AG08396 (cell line): ENCODE measurements at places on chromosomes 4 and X.

GRCh38 chr4:75028196-75028854 is 95.4 kb downstream of the PARM1 start:
- no peak for DNase-seq

- no peak for DNase-seq
Measured at GRCh38 chr4:26780539-26780938, 80.1 kb upstream of the STIM2 start.

DNA sequence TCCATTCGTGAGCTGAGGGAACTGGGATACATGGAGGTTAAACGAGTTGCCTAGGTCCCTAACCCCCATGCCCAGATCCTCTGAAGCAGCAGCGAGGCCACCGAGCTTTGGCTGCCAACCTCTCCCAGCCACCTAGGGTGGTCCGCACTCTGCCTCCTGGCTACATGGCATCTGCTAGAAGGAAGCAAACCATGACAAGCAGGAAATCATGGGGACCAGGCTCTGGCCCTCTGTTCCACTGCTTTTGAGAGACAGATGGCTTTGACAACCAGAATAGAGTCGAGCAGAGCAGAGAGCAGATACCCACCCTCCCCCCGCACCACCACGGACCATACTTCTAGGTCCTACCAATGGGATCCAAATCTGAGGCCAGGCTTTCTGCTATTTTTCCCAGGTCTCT is 37.5 kb upstream of the NKRF start:
- no peak for DNase-seq

DNA sequence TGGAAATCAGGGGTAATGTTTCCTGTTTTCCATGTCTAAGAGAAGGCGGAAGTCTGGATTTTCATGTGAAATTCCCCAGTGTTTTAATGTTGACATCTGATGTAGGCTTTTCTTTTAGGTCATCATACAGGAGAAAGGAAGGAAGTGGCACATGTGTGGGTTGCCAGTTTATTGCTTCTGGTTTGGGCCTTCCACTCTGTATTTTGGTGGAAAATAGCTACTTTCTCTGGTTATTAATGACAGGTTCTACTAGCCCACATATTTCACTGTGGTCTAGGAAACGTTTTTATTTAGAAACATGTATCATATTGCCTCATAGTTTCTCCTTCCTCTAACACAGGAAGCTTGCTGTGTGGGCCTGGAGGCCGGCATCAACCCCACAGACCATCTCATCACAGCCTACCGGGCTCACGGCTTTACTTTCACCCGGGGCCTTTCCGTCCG is 7.2 kb downstream of the PDHA1 start:
- no peak for DNase-seq

- no peak for DNase-seq
Measured at GRCh38 chrX:5549512-5549911, 679.2 kb downstream of the NLGN4X start.

DNA sequence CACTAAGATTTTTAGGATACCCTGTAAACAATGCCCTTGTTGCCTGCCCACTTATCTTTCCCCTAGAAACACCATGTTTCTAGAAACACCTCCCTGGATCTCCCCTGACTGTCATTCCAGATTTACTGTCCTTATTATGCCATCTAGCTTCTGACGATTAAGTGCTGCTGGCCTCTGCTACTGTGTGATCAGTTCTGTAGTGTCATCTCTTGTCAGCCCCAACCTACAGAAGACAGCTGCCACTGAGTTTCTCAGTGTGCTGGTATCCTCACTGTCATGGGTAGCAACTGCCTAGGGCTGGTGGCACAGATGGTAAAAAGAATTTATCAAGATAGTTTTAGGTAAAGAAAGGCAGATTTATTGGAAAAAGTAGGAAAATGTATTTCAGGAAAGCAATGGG is 68.7 kb upstream of the WWC2 start:
- no peak for DNase-seq

- DNase-seq, result no peak
Measured at GRCh38 chr4:122946142-122946541, 23.7 kb upstream of the NUDT6 start.

DNA sequence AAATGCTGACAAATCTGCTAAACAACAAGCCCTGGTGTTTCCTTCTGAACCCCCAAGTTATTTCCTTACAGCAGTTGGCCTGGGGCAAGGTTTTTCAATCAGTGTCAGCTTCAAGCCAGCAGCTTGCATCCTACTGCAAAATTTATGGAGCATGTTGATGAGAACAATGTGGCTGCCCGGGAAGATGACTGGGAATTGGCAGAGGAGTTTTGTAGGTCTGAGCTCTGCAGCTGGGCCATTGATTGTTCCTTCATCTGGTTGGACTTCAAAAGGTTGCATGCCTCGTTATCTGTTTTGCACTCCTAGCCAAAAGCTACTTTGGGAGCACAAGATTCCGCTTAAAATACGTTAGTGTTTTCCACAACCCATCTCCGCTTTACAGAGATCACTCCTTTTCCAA is 1030.3 kb upstream of the LCORL start:
- no peak for DNase-seq
